ENCODE measurements at places on chromosomes 1 and 21. TPM values are rescaled to one million over a fixed set of nuclear protein-coding genes. Genes with fewer than 3 reads are reported as not detected.

ACTN2 gene
- not detected for total RNA-seq

TMCC2 gene
- 1.8 TPM for total RNA-seq

SYCP1 gene
- not detected for total RNA-seq

BGLAP gene
- not detected for total RNA-seq

RASAL2 gene
- 10.4 TPM for total RNA-seq

CSF3R gene
- not detected for total RNA-seq

CATSPERE gene
- not detected for total RNA-seq

GPR3 gene
- 1.0 TPM for total RNA-seq

CD2 gene
- total RNA-seq: not detected

CFHR5 gene
- total RNA-seq: not detected

C1orf74 gene
- 6.0 TPM for total RNA-seq

ABCA4 gene
- 3.2 TPM for total RNA-seq

LHX8 gene
- not detected for total RNA-seq
